ENCODE measurements at places on chromosomes 1 and 21. TPM values are rescaled to one million over a fixed set of nuclear protein-coding genes. Genes with fewer than 3 reads are reported as not detected.

GRCh38 chr1:61865646-61866220 is 123.5 kb downstream of the PATJ start:
- no peak for DNase-seq

- no peak for DNase-seq
These were observed 180.3 kb upstream of the DMRTA2 start for GRCh38 chr1:50603274-50604271.

TSNAX gene
- 63.8 TPM for total RNA-seq

DNA sequence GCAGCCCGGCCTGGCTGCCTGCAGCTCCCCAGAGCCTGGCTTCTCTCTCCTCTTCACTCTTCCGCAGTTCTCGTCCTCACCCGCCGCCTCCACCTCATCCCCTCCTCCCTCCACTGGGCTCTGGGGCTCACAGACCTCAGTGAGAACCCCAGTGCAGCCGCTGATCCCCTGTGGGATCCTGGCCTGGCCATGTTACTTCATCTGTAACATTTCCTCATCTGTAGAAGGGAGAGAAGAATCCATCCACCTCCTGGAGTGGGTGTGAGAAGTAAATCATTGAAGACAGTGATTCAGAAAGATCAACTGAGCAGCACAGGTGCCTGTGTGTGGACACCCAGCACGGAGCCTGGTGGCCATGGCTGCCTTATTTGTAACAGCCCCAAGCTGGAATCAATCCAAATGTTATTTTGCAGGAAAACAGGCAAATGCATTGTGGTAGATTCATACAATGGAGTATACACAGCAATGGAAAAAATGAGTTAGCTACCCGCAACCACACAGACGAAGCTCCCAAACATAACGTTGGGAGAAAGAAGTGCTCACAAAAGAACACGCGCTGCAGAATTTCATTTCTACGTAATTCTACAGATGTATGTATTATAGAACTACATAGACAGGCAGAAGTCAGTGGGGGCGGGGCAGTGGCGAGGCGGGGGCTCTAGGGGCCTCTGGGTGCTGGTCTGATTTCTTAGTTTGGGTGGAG is 8.7 kb downstream of the LAPTM5 start:
- no peak for DNase-seq

Measured in occipital lobe (tissue), 3 donors.